Endothelial cell (in vitro differentiated cells): ENCODE measurements at places on chromosomes 2 and 18.

DNA sequence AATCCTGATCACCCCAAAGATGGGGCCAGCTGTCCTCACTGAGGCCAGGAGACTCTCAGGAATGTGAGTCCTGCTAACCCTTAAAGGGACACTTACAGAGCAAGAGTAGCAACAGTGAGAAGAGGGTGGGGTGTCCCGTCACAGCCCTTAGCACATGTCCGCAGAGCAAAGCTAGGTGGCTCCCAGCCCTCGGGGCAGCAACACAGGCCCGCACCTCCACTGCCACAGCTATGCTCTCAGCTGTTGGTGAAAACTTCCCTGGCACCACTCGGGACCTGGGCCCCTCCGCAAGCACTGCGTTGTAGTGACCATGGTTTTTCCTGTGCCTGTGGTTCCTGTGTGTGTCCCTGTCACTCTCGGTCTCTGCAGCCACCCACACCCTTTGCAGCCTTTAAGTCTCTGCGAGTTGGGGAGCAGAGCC lies 76.4 kb upstream of the UXS1 start:
- no peak for DNase-seq

DNA sequence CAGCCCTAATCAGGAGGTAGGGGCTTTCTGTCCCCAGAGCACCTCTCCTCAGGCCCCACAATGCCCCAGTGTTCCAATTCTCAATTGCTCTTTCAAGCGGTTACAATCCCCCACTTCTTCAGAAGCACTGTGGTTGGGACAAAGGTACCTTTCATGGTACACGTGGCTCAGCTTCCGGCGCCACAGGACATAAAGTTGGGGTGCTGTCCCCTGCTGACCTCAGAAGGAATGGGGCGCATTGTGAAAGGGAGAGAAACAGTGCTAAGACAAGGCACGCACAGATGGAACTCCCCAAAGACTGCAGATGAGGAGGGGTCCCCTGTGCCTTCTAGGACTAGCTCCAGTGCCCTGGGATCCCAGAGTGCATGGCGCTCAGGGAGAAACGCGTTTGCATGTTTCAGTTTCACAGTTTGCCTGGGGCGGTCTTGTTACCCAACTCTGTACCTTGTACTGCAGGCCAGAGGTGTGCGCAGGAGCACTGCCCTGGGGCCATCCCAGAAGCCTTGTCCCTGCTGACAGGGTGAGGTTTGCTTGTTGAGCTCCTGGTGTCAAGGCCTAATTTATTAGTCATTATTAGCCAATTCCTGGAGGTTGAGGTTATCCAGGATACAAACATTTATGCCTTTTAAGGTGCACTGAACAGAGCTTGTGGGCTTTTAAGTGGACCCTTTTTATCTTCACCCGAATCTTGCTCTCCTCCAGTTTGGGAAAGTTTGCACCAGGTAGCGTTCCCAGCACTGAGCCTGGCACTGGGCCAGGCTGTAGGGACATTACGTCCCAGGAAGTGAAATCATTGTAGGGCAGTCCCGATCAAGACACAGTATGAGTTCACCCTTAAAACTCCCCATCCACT lies 7.6 kb downstream of the CNDP1 start:
- no peak for DNase-seq

GRCh38 chr2:74128206-74128605 lies 19.5 kb downstream of the BOLA3 start:
- DNase-seq: no peak

DNA sequence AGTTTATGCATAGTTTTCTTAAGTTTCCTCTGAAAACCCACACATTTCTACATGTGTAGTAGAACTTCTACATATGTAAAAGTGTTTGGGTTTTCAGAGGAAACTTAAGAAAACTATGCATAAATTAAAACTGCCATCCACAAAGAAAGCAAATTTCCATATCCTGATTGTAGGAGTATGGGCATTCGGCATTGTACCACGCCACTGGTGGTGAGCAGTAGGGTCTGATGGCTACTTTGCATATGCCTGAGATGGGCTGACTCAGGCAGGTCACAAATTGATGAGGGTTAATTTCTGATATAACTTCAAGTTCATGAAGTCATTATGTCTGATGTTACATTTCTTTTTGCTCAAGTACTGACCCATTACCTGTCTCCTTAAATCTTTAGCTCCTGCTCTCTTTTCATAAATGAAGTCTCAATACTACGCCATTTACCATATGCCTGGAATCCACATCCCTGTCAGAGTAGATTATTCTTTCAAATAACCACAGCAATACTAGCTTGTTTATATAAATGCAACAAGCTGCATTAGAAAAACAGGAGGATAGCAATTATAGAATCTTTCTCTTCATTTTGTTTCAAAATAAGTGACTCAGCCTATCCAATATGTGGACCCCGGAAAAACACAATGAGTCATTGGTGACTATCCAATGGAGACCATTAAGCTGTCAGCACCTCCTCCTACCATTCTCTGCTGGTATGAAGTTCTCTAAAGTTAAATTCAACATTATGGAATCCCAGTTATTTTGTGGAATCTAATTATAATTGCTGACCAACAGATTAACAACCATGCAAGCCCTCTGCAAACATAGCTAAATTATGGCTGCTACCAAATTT lies 355.2 kb upstream of the UBE2E3 start:
- no peak for DNase-seq

GRCh38 chr2:134120406-134120732 lies 133.5 kb upstream of the MGAT5 start:
- peak; percentile 25 for DNase-seq

GRCh38 chr18:3886575-3887322 lies 436.8 kb downstream of the TGIF1 start:
- DNase-seq: no peak

DNA sequence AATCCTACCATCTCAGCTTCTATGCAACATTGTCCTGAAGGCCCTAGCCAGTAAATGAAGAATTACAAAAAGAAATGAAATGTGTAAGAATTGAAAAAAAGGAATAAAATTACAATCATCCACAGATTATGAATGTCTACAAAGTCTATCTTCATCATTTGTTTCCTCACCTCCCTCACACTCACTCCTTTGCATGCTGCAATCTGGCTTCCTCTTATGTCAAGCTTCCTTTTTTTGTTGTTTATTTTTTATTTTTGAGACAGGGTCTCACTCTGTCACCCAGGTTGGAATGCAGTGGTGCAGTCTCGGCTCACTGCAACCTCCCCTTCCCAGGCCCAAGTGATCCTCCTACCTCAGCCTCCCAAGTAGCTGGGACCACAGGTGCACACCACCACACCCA lies 129.0 kb downstream of the CABYR start:
- no peak for DNase-seq

DNA sequence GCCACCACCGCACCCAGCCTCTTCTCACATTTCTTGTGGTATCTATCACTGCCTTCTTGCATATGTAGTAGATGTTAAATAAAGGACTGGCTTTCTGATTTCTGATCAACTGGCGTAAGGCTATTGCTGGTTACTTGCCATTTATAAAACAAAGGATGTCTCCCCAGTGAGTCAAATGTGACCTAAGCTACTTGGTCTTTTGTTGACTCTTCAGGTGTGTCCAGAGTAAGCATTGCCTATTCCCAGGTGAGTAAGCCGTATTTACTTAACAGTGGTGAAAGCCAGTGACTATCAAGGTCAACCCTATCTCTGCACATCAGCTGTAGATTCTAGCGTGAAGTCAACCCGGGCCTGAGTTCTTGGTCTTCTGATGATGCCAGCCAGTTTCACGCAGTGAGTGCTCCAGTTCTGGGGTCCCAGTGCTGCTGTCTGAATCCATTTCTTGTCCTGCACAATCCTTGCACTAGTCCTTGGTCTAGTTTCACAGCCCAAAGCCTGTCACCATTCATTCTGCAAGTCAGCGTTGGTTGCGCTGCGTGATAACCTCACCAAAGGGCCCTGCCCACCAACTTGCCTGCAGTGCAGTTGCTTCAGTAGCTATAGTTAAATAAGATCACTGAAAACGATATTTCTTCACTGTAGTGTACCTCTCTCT lies 120.2 kb downstream of the GBX2 start:
- no peak for DNase-seq

DNA sequence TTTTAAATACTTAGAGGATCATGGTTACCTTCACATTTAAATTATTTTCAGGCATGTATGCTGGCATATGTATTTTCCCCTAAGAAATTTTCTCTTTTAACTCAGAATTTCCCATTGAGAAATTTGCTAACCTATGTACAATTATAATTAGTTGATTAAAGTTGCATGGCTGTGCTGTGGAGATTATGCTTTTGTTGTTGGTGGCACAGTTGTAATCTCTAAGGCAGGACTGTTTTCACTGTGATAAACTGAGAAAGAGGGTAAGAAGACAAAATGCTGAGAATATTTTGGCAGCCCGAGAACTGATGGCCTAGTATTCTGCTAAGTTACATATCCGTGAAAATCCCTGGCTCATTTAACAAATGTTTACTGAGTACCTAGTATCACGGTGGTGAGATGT lies 1.4 kb downstream of the VRK2 start:
- DNase-seq: no peak

- DNase-seq: no peak
These were observed 12.7 kb upstream of the CDH19 start for GRCh38 chr18:66616523-66616983.

DNA sequence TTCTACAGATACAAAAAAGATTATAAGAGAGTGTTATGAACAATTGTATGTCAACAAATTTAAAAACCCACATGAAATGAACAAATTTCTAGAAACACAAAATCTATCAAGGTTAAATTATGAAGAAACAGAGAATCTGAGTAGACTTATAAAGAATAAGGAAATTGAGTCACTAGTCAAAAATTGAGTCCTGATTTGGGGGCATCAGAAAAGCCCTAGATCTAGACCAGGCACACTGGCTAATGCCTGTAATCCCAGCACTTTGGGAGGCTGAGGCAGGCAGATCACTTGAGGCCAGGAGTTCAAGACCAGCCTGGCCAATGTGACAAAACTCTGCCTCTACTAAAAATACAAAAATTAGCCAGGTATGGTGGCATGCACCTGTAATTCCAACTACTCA lies 15.3 kb upstream of the SPR start:
- no peak for DNase-seq

DNA sequence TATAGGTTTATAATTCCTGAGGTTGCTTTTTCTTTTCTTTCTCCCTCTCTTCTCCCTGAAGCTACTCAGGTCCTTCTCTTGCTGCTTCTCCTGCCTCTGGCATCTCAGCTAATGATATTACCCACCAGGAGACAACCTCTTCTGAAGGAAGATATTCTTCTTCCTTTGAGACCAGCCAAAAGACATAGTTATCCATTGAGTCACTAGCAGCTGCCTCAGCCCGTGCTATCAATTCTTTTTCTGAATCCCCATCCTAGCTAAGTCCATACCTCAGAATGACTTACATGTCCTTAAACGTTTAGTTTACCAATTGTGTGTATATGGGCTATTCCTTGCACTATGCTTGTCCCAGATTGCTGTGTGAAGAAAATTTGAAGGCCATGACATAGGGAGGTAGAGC lies 25.0 kb upstream of the RNF103 start:
- no peak for DNase-seq
